ENCODE measurements at places on chromosomes 6 and 20.

DNA sequence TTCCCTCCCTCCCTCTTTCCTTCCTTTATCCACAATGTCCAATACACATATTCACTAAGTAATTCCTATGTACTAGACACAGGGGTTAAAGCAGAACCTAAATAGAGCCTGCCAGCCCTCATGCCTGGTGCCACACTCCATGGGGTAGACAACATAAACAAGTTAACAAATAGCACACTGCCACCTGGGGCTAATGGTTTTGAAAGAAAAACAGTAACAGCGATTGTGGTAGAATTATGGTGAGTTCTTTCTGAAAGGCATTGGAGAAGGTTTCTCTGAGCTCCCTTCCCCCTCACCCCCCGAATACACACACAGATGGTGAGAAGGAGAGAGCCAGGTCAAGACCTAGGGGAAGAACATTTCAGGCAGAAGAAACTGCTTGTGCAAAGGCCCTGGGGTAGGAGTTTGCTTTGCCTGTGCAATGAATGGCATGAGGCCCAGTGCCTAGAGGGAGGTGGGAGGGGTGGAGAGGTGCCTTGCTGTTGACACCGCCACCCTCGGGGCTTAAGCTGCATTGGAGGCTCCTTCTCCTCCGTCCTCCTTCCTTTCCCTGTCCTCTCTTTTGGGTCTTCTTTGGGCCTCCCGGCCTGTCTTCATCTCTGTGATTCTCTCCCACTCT, 502.4 kb upstream of the SULF2 start:
- H3K4me3 ChIP-seq, result no peak overlapping the region
- H3K27ac ChIP-seq, result no peak overlapping the region
- H3K36me3 ChIP-seq, result no peaks in the 10 kb centered on the region
- H3K27me3 ChIP-seq, result peaks cover 15% of the 10 kb centered on the region
- peaks cover 19% of the 10 kb centered on the region for H3K4me1 ChIP-seq

- DNase-seq, result no peak
- H3K27ac ChIP-seq, result no peak overlapping the region
Observed at GRCh38 chr20:36117638-36118037, 36.9 kb upstream of the EPB41L1 start.

GRCh38 chr20:31816221-31816620, 2.9 kb upstream of the MYLK2 start:
- no peaks in the 10 kb centered on the region for H3K27me3 ChIP-seq
- no peaks in the 10 kb centered on the region for H3K36me3 ChIP-seq
- H3K4me3 ChIP-seq, result no peak overlapping the region
- peaks cover 19% of the 10 kb centered on the region for H3K4me1 ChIP-seq
- DNase-seq, result no peak
- no peak overlapping the region for H3K27ac ChIP-seq

GRCh38 chr20:25179439-25180089, 15.9 kb upstream of the ENTPD6 start:
- H3K27me3 ChIP-seq, result no peaks in the 10 kb centered on the region

DNA sequence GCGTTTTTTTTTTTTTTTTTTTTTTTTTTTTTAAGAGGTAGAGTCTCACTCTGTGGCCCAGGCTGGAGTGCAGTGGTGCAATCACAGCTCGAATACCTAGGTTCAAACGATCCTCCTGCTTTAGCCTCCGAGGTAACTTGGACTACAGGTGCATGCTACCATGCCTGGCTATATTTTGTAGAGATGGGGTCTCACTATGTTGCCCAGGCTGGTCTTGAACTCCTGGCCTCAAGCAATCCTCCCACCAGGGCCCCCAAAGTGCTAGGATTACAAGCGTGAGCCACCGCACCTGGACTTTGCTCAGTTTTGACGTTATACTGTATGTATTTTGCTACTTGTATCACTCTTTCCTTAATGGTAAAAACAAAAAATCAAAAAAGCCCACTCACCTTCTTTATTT, 101.5 kb upstream of the ZNFX1 start:
- H3K4me1 ChIP-seq, result no peaks in the 10 kb centered on the region
- H3K4me3 ChIP-seq, result no peak overlapping the region
- H3K27me3 ChIP-seq, result peaks cover 17% of the 10 kb centered on the region
- no peak overlapping the region for H3K27ac ChIP-seq

DNA sequence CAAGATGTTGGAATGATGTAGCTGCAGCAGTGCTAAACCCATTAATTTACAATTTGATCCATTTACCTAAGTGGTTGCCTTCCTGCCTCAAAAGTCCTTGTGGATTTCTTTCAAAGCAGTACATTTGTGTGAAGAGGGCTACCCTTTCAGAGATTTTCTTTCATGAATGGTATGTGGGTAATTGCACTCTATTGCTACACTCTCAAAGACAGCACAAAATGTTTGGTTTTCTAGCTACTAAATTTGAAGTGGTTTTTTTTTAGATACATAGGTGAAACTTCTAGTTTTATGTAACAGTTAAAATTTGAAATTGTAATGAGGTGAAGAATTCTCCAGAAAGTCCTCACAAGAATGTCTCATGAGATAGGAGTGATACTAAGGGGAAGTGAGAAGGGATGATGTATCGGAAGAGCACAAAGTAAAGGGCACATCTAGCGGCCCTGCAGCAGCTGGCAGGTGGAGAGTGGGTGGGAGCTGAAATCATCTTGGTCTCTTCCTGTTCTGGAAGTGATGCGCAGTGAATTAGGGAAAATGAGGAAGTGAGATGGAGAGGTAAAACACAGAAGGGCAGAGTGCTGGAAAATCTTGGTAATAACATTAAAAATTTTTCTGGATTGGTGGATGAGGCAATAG, 236.8 kb upstream of the MAN1A1 start:
- H3K4me3 ChIP-seq, result no peak overlapping the region
- no peaks in the 10 kb centered on the region for H3K4me1 ChIP-seq
- H3K27me3 ChIP-seq, result no peaks in the 10 kb centered on the region
- DNase-seq, result no peak

DNA sequence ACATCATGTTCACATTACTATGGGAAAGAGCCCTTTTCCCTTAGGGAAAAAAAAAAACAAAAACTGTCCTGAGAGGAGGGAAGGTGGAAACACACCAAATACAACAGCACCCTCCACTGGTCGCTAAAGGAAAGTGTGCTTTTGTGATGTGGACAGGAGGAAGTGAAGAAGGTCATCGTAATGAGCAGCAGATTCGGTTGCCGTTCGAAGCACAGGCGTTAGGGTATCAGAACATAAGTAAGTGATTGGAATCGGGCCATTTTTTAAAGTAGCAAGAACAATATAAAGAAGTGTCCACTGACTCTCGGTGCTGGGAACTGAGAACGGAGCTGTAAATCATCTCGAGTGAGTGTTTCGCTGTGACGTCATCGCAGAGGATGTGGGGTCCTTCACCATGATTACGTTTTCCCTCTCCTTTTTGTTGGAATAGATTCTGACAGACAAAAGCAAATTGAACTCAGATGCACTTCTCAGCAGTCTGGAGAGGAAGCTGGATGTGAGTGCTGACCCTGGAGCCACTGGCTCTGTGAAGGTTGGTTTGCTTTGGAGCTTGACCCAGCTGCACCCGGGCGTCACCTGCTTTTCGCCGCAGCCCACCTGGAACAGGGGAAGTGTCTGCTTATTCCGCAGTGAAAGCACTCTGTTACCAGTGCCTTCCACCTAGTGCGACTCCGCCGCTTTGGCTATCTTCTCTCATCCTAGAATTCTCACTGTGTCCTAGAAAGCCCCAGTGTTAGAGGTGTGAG, 203.6 kb upstream of the GMDS start:
- no peaks in the 10 kb centered on the region for H3K4me1 ChIP-seq
- H3K27ac ChIP-seq, result no peak overlapping the region

DNA sequence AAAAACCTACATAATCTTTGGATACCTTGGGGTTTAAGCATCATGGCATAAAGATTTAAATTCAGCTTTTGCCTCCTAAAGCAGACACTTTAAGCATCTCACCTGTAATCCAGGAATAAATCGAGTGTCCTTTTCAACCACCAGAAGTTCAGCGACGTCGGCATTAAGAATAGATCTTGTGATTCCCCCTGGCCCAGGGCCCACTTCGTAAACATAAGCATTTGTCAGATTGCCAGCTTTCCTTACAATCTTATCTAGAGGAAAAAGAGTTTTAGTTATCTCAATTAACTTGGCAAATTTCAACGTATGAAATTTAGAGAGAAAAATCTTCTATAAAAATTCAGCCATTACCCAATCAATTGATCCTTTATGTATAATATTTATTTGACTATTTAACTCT, 3.2 kb downstream of the TFB1M start:
- H3K4me1 ChIP-seq, result peaks cover 8% of the 10 kb centered on the region
- H3K27me3 ChIP-seq, result no peaks in the 10 kb centered on the region
- H3K36me3 ChIP-seq, result peaks cover 14% of the 10 kb centered on the region

- peaks cover 34% of the 10 kb centered on the region for H3K36me3 ChIP-seq
- no peaks in the 10 kb centered on the region for H3K27me3 ChIP-seq
- no peaks in the 10 kb centered on the region for H3K4me1 ChIP-seq
- H3K27ac ChIP-seq, result no peak overlapping the region
Observed at GRCh38 chr20:44942264-44942973, 17.8 kb downstream of the TOMM34 start.

GRCh38 chr6:47922391-47922790, 140.6 kb downstream of the OPN5 start:
- H3K27ac ChIP-seq, result no peak overlapping the region
- no peaks in the 10 kb centered on the region for H3K36me3 ChIP-seq
- DNase-seq, result peak; percentile 6
- no peaks in the 10 kb centered on the region for H3K27me3 ChIP-seq

DNA sequence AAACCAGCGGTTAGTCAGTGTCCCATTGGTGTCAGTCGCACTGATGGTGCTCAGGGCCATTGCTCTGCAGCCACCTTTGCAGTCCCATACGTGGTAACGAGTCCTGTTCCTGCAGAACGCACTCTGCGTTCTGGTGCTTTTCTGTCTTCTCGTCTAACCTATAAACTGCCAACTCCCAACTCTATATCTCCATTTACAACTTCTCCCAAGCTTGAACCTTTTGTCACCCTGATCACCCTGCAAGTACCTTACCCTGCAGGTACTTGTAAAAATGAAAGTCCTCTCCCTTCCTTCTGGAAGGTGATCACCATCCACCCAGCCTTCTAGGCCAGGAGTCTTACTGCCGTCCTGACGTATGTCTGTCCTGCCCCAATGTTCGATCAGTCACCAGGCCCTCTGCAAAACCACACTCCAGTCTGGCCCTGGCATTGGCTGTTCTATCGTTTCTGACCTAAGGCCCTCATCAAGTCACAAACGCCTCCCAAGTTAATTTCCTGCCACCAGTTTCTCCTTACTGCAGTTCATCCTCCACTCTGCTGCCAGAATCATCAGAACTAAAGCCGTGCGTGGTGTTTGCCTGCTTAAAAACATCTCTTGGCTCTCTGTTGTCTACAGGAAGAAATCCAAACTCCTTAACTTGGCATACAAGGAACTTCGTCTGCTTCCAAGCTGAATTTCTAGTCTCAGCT, 7.9 kb downstream of the RREB1 start:
- no peaks in the 10 kb centered on the region for H3K36me3 ChIP-seq
- no peak overlapping the region for H3K4me3 ChIP-seq
- H3K27ac ChIP-seq, result no peak overlapping the region
- peaks cover 3% of the 10 kb centered on the region for H3K4me1 ChIP-seq
- H3K27me3 ChIP-seq, result no peaks in the 10 kb centered on the region
- no peak for DNase-seq

GRCh38 chr6:101422811-101423210, 29.3 kb downstream of the GRIK2 start:
- H3K4me1 ChIP-seq, result no peaks in the 10 kb centered on the region
- H3K36me3 ChIP-seq, result no peaks in the 10 kb centered on the region
- DNase-seq, result no peak
- H3K4me3 ChIP-seq, result no peak overlapping the region
- H3K27ac ChIP-seq, result no peak overlapping the region
- no peaks in the 10 kb centered on the region for H3K27me3 ChIP-seq

DNA sequence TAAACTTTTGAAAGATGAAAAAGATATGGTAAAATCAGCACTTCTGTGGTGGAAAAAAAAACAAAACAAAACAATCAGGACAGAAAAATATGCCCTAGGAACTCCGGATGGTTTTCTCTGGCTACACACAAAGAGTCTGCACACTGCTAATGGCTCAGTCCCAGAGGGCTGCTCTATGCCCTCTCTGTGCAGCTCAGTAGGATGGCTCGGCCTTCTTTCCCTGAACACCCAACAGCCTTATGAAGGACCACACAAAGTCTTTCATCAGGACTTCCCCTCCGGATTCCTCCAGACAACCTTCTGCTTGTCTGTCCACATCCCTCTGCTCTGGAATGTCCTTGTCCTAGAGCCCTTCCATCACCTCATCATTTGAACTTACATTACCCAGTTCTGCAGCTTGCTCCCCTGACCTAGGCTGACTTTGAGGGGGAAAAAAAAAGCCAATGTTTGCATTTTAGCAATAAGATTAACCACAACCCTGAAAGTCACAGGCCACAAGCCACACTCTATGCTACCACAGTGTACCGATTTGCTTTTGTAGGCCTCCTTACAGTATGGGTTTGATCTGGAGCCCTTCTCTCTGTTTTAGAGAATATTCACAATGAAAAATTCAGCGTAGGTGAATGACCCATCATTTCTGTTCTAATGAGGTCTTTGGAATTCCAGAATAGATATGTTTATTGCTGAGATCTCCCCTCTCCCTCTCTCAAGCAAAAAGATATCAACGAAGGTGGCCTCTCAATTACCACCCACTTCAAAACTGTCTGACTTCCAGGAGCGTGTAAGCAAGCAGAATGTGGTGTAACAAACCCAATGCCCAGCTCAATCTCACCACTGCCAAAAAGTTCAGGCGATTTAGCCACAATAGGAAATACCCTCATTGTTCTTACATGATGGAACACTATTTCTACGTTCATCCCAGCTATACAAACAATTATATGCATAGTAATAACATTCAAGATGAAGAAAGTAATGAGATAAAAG, 164.0 kb downstream of the GMDS start:
- H3K36me3 ChIP-seq, result no peaks in the 10 kb centered on the region
- no peak overlapping the region for H3K27ac ChIP-seq
- H3K4me3 ChIP-seq, result no peak overlapping the region
- H3K27me3 ChIP-seq, result no peaks in the 10 kb centered on the region
- H3K4me1 ChIP-seq, result no peaks in the 10 kb centered on the region

GRCh38 chr6:138909511-138909910, 78.5 kb downstream of the REPS1 start:
- H3K27me3 ChIP-seq, result no peaks in the 10 kb centered on the region
- H3K4me1 ChIP-seq, result no peaks in the 10 kb centered on the region
- peaks cover 23% of the 10 kb centered on the region for H3K36me3 ChIP-seq
- H3K4me3 ChIP-seq, result no peak overlapping the region
- no peak overlapping the region for H3K27ac ChIP-seq

DNA sequence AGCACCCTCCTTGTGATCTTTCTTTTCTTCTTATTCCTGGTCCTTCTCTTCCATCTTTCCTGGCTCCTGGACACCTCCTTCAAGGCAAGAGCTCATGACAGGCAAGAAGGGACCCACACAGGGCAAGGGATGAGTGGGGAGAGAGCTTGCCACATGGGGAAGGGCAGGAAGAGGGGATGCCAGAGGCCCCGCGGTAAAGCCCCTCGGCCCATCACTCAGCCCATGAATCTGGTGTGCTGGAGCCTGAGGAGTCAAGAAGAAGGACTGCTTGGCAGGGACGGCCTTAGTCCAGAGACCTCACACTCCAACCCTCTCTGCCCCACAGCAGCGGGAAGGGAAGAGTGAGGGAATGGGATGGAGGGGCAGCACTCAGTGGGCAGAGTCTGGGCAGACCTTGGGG, 52.3 kb upstream of the SAYSD1 start:
- no peaks in the 10 kb centered on the region for H3K4me1 ChIP-seq
- no peaks in the 10 kb centered on the region for H3K27me3 ChIP-seq
- H3K36me3 ChIP-seq, result no peaks in the 10 kb centered on the region
- DNase-seq, result no peak
- no peak overlapping the region for H3K4me3 ChIP-seq

- no peak overlapping the region for H3K4me3 ChIP-seq
- H3K27ac ChIP-seq, result no peak overlapping the region
- DNase-seq, result no peak
- no peaks in the 10 kb centered on the region for H3K4me1 ChIP-seq
- H3K27me3 ChIP-seq, result no peaks in the 10 kb centered on the region
Observed at GRCh38 chr6:119590066-119590465, 240.5 kb upstream of the MAN1A1 start.
